Coronary artery (tissue), 2 donors: ENCODE measurements at places on chromosomes 3 and 15.

DNA sequence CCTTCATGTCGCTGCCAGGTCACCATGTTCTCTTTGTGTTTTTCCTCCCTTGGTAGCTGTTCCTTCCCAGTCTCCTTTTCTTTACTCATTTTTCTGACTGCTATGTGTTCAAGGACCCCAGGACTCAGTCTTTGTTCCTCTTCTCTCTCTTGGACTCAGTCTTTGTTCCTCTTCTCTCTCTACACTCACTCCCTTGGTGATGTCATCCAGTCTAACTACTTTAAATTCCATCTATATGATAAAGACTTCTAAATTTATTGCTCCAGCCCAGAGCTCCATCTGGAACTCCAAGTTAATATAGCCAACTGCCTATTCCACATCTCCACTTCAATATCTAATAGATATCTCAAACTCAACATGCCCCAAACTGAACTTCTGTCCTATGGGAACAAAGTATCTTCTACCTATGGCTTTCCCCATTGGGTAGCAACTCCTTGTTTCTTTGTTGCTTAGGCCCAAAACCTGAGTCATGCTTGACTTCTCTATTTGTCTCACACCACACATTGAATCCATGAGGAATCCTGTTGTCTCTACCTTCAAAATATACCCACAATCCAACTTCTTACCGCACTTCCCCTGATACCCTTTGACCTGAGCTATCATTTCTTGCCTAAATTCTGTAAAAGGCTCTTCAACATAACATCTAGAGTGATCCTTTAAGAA, 4.9 kb upstream of the DYNC1LI1 start:
- no peak for DNase-seq

DNA sequence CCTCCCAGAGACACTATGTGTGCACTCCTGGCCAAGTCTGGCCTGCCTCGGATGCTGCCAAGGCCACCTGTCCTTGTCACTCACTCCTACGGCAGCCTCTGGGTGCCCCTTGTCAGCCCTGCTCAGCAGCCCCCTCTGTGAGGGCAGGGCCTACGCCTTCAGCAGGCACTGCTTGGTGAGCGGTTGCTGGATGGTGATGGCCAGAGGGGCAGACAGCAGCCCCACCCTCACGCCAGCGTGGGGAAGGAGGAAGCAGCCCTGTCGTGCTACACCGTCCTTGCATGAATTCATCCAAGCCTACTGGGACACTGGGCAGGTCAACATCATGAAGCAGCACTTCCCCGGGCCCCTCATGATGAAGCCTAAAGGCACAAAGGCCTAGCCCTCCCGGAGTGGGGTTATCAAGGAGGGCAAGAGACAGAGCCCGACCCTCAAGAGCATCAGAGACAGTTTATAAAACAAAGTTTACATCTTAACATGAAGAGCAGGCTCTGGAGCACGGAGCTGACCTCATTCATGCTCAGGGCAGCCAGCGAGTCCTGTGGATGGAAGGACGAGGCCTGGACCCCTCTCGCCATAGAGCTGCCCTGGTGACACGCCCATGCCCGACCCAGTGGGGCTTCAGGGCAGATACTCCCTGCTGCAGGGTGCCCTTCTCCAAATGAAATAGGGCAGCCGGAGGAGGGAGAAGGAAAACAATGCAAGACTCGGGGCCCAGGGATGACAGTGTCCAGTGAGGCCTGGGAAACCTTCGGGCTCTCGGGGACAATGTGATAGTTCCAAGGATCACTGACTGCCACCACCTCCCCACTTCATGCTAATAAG, 25.3 kb downstream of the CHDH start:
- DNase-seq: peak; percentile 61

- DNase-seq: no peak
These were observed 99.2 kb downstream of the FBN1 start for GRCh38 chr15:48546296-48546695.

DNA sequence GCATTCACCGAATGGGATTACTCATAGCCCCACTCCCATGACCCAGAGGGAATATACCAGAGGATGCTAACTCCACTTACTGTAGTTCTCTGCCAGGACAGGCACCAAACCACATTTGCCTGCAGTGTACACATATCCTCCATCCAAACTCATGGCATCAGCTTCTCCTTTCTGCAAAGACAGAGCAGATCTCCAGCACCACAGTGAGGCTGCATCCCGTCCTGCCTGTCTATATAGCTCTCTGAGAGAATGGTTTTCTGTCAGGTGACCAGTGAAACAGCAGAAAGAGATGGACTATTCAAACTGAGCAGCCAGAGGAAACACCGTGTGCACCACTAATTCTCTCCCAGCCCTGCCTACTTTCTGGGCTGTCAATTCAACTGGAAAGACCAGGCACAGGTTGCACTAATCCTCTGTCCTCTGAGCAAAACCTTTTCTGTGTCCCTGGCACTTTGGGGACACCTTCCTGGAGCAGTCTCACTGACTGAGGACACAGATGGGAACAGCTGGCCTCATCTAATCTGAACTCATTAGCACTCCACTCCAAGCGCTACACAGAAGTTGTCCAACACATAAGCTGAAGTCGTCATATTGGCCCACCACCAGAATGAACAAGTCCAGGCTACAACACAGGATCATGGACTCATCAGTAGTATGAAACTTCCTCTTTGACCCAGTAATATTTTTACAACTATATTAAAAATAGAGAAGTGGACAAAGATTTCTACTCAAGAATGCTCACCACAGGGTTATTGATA, 17.3 kb downstream of the LTF start:
- peak; percentile 45 for DNase-seq

DNA sequence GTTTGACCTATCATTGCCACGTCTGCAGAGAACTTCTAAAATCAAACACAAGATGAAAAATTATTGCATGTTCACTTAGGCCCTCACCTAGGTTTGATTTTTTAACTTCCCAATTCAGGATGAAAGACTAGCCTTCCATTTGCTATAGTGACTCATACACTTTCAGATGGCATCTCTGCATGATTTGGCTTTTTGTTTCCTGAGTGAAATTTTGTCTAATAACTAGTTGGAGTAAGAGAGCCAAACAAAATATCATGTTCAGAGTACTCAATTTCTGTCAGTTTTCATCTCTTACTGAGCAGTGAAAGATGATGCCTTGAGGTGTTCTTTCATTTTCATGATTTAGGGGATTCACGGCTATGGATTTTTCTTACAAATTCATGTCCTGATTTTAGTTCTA, 122.9 kb downstream of the NSUN3 start:
- DNase-seq: no peak

DNA sequence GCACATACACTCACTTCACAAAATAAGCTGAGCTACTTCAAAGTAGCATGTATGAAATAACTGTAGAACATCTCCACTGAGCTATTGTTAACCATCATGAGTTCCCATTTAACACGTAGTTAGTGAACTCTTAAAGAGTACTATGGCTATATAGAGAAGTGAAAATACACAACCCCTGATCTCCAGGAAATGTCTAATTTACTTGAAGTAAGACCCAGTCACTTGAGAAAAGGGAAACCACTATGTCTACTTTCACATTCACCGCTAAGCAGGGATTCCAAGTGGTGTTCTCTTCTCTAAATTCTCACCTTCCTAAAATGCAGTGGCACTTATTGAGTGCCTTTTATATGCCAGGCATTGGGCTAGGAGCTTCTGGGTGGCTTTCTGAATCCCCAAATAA, 35.0 kb upstream of the COLQ start:
- no peak for DNase-seq

GRCh38 chr3:169813757-169814517, 1.2 kb upstream of the LRRC34 start:
- DNase-seq: no peak

- DNase-seq: peak; percentile 71
These were observed 28.8 kb downstream of the NBEAL2 start for GRCh38 chr3:47008234-47008796.

GRCh38 chr3:197378985-197379718, 80.7 kb upstream of the DLG1 start:
- no peak for DNase-seq

DNA sequence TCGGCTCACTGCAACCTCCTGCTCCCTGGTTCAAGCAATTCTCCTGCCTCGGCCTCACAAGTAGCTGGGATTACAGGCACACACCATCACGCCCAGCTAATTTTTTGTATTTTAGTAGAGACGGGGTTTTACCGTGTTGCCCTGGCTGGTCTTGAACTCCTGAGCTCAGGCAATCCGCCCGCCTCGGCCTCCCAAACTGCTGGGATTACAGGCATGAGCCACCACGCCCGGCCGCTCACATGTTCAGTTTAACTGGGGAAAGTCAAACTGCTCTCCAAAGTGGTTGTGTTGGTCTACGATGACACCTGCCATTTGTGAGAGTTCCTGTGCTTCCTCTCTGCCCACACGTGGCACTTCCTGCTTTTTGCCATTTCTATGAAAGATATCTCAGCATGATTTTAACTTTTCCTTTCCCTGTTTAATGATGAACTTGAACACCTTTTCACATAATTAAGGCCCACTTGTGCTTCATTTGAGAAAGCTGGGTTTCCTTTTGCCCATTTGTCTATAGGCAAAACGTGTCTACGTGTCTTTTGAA, 877 bp upstream of the GP5 start:
- no peak for DNase-seq

- DNase-seq: no peak
These were observed 265.6 kb downstream of the FOXP1 start for GRCh38 chr3:71317749-71318457.

- no peak for DNase-seq
These were observed 64.5 kb downstream of the KLHL25 start for GRCh38 chr15:85730001-85730820.

DNA sequence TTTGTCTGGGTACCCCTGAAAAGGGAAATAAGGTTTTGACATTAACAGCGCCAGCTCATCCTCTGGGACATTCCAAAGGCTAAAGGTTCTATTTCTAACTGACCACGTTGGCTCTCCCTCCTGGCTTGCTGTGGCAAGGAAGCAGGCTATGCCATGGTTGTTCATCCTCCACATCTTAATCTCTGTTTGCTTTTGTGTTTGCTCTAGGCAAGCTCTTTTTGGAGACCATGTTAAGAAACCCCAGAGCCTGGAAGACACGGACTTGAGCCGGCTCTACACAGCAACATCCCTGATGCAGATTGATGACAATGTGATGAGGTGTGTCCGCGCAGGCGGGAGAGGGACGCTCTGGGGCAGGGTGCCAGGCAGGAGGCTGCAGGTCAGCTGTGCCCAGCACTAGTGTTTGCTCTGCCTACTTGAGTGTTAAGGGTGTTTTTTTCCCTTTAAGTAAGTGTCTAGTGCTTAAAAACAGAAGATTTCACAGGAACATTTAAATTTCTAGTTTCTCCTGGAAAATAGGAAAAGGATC, 33.3 kb downstream of the RLBP1 start:
- DNase-seq: no peak

DNA sequence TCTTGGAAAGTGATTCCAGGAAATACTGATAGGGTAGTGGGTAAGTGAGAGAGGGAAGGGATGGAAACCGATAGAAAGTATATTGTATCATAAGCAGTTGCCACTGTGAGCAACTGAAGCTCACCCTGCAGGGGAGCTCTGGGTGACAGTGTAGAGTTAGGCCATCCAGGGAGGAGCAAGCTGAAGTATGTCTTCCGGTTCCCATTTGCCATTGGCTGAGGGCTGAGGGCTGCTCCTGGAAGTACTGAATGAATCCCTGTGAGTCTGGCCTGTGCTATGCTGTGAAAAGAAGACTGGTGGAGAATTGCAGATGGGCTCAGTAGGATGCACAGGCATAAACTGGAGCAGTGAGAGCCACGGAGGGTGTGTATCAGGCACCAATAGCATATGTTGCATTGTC, 348.3 kb downstream of the MFSD1 start:
- no peak for DNase-seq

- DNase-seq: no peak
These were observed 114.4 kb downstream of the LPP start for GRCh38 chr3:188268336-188268735.

DNA sequence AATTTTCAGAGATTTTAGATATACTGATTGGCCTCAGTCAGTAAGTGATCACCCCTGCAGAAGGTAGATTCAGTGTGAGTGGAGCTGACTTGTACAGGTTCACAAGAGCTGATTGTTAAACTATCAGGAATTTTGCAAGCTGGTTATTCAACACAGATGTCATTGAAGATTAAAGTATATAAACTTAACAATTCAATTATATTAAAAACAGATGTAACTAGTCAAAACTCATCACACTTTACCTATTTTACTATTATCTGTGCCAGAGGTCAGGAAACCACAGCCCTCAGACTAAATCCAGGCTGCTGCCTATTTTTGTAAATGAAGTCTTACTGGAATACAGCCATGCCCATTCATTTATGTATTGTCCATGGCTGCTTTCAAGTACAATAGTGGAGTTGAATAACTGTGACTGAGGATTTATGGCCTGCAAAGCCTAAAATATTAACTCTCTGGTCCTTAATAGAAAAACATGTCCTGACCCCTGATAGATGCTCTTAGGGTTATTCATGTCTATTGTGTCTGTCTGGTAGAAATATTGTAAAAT, 429.3 kb upstream of the PDZRN3 start:
- DNase-seq: no peak

- no peak for DNase-seq
These were observed 60.3 kb upstream of the CFAP161 start for GRCh38 chr15:81073801-81074200.

DNA sequence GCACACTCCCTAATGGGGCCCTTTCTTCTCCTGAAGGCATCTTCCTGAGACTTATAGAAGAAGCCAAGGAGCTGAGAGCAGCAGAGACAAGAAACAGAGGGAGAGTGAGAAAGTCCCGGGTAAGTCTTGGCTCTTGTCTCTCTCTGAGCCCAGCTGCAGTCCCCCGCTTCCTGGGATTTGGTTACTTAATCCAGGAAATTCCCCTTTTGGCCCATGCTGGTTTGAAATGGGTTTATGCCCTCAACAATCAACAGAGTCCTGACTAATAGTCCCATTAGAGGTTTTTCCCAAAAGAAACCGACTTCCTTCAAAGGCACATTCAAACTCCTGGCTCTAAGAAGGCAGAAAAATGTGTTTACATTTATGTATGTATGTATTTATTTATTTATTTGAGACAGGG, 22.0 kb downstream of the TMEM158 start:
- no peak for DNase-seq

DNA sequence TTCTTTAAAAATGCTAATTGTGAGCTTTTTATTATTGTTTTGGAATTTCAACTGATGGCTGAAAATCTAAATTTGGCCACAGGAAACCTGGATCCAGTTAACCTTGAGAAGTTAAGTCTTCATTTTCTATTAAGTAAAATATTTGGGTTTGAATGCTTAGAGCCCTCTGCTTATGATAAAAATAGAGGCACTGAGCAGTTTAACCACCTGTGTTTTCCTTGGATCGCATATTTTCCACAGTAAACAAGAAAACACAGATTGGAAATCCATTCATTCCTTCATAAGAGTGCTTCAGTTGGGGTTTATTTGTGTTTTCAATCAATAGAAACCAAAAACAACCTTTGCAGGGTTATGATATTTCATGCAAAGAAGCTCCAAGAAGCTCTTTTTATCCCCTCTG, 77.2 kb upstream of the HES1 start:
- DNase-seq: no peak

DNA sequence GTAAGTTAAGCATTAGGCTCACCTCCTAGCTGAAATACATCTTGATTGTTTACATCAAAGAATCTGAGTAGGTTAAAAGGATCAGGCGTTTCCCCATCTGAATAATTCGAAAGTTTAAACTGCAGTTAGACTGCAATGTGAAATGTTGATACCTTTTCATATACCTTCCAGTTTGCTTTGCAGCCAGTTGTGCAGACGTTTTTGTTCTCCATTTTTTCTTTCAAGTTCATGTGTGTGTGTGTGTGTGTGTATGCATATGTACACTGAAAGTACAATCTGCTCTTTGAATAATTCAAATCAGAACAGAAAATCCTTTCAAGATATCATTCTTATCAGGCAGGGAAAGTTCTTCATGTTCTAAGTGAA, 2.9 kb downstream of the ITPR1 start:
- no peak for DNase-seq

- no peak for DNase-seq
These were observed 571.2 kb downstream of the EDEM1 start for GRCh38 chr3:5758699-5759098.
